ENCODE measurements at places on chromosomes 11 and 22.

- DNase-seq: no peak
Measured at GRCh38 chr11:82003671-82004515, 729.8 kb downstream of the FAM181B start.

DNA sequence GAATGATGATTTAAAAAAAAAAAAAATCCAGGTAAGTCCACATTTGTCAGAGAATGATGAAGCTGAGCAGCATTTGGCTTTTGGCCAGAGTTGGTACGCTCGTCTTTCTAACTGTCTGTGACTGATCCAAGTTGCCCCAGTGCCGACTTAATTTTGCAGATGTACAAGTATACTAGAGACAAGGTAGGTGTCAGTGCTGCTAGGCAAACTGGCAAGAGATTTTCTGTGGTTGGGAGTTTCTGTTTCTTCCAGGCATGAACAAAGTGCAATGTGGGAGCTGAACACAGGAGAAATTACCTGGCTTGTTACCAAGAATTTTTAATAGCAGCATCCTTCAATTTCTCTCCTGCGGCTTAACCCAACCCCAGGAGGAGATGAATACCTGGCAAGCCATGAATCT lies 307.7 kb downstream of the BUD13 start:
- no peak for DNase-seq

DNA sequence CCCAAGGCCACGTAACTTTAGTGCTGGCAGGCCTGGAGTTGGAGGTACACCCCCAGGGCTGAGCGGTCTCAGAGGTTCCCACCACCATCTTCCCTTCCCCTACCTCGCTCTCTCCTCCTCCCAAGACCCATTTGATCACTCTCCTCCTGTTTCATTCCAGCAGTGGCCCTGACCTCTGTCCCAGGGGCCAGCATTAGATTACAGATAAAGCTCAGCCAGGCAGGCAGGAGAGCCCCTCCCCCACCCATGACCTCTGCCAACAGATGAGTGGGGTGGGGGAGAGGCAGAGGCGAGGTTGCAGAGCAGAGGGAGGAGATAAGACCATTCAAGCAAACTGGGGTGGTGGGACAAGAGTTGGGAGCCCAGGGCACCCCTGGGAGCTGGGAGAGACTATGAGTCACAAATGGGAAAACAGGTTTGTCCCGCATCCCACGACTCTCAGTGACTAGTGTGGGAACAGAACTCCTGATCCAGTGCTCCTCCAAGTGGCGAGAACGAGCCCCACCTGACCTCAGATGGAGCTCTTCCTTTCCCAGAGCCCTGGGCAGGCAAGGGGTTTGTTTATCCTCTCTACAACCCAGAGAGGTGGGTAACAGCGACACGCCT lies 367.9 kb downstream of the MN1 start:
- DNase-seq: no peak

DNA sequence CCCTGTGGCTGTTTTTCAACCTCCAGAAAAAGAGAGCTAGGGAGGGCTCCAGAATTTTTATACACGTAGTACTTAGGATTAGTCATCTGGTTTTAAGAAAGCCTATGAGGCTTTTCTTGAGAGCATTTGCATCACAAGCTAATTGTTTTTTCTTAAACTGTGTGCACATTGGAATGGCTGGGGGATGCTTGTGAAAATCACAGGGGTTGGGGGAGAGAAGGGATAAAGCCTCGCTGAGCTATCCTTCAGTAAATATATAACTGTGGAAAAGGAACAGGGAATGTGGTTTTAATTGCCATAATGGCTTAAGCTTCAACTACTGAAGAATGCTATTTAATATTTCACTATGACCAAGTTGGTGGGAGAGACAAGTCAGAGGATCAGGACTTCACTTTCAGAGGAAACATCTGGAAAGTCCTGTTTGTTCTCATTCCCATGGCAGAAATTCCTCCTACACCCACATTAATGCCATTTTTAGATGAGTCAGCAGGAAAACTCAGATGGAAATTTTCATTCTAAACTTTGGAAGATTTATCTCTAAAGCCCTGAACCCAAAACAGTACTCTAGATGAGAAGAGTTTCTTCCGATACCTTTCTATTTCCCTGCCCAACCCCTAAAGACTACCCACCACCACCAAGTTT lies 591.3 kb downstream of the LRRC4C start:
- no peak for DNase-seq

GRCh38 chr11:69511358-69512055 lies 30.0 kb downstream of the LINC01488 start:
- no peak for DNase-seq

DNA sequence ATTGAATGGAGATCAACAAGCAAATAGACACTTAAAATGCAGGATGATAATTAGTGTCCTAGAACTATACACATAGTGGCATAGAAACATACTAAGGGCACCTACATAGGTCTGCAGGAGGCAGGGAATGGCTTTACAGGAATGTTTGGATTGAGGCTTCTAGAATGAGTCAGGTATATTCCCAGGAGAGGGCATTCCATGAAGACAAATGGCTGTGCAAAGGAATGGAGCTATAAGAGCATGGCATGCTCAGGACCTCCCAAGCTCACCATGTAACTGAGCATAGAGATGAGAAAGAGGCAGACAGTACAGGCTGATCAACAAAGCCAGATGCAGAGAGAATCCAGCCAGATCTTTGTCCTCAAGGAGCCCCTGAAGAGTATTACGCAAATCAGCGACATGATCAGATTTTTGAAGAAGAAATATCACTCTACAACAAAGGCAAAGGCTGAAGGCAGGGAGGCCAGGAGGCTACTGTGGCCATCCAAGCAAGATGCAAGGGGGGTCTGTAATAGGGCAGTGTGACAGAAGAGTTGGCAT lies 211.1 kb upstream of the MTNR1B start:
- DNase-seq: no peak

DNA sequence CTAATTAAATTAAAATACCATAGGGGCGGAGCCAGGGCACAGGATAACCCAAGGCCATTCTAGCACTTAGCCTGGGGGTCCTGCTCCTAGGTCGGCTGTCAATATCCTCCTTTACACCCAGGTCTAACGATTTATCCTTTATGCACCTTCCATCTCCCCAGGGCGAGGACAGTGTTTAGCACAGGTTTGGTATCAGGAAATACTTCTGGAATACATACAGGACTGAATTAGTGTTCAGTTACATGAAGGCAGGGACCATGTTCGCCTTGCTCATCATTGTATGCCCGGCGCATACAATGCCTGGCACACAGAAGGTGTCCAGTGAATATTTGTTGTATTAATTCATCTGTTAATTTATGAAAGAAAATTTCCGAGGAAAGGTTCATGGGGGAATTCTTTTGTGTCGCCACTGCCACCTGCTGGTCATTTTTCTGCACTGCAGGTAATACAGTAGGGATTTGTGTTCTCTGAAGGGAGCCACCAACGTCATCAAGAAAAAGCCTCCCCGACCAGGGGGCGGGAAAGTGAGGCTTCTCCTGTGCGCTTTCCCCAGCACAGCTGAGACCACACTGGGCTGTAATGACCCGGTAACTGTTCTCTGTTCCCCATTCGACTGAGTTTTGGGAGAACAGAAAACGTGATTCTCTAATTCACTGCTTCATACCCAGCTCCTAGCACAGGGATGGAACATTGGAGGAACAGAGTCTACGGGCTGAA lies 68.7 kb upstream of the ASPHD2 start:
- DNase-seq: peak; percentile 75

- no peak for DNase-seq
Measured at GRCh38 chr11:83319346-83319745, 33.2 kb upstream of the CCDC90B start.

GRCh38 chr22:29251265-29251664 lies 16.5 kb downstream of the RHBDD3 start:
- no peak for DNase-seq

DNA sequence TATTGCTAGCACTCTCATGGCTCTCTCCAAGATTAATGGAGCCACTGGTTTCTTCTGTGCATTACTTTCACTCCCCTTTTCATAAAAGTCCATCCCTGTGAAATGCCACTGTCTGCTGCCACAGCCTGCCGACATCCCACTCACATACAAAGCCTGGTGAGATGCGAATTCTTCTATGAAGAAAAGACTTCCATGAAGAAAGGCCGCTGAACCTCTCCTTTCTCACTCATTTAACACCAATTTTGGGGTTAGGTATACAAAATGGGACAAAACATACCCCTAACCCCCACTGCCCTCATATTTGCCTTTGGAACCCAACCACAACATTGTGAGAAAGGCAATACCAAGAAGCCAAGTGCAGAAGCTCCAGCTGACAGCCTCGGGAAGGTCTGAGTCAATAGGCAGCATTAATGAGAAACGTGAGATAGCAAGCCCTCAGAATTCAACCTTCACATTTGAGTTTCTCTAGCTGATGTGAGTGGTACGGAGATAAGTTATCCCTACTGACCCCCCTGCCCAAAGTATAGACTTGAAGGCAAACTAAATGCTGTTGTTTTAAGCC lies 156.4 kb downstream of the ATG16L2 start:
- no peak for DNase-seq

GRCh38 chr22:49305214-49305965 lies 522.3 kb downstream of the BRD1 start:
- DNase-seq: peak; percentile 61

DNA sequence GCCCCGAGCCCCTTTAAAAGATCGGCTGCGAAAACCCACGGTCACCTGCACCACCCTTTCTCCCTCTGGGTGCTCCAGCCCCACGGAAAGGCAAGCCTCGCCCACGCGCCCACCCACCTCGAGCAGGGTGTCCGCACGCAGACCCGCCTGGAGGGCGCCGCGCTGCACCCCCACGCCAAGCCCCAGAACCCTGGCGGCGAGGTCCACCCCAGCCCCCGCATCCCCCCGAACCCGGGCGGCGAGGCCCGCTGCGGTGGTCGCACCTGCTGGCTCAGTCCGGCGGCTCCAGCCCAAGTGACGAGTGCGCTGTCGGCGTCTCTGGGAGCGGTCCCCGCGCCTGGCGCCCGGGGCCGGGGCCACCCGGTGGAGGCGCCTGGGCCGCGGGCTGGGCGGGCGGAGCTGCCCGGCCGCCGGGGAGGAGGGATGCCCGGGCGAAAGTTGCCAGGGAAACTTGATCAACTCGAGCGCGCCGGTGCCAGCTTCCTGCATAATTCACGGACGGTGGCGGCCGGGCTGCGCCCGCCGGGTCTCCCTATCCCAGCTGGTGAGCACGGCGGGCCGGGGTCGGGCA lies 1.1 kb downstream of the SHANK2 start:
- DNase-seq: no peak

GRCh38 chr11:35077709-35078469 lies 61.1 kb upstream of the CD44 start:
- peak; percentile 82 for DNase-seq

DNA sequence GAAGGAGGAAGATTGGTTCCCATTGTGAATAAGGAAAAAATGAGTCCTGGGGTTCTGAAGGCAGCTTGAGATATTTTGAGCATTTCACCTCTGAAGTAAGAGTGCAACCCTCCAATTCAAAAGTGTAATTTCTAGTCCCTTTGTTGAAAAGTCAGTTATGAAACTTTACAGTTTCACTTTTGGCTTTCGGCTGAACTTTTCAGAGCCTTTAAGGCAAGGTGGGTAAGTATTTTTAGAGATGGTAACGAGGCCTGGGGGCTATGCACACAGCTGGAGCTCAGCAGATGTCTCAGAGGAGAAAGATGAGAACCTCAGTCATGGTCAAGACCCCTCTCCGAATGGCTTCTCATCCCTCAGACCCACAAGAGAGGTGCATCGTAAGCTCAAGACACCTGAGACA lies 267.6 kb downstream of the KIRREL3 start:
- DNase-seq: no peak

DNA sequence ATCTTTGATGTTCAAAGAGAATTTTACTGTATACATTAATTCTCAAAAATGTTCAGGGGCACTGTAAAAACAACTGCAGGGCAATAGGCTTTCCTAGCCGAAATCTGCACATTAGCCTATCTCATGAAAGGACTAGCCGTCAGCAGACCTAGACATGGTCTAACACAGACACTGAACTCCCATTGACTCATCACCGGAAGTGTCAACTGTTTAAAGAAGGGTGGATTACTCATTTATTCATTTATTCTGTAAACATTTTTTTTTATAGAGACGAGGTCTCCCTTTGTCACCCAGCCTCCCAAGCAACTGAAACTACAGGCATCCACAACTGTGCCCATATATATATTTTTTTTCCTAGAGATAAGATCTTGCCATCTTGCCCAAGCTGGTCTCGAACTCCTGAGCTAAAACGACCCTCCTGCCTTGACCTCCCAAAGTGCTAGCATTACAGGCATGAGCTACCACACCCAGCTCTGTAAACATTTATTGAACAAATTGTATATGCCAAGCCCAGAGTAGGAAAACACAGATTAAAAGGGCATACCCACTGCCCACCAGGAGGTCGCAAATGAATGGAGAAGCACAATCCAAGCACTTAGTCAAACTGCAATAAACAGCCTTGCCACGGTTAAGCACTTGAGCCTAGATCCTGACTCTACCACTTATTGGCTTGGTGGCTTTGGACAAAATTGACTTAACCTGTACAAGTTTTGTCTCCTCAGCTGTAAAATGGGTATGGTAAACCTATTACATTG lies 26.6 kb downstream of the RAB30 start:
- no peak for DNase-seq

GRCh38 chr22:42171946-42172719 lies 41.5 kb upstream of the CYP2D6 start:
- peak; percentile 17 for DNase-seq

- DNase-seq: no peak
Measured at GRCh38 chr11:117374316-117375055, 46.8 kb downstream of the CEP164 start.

DNA sequence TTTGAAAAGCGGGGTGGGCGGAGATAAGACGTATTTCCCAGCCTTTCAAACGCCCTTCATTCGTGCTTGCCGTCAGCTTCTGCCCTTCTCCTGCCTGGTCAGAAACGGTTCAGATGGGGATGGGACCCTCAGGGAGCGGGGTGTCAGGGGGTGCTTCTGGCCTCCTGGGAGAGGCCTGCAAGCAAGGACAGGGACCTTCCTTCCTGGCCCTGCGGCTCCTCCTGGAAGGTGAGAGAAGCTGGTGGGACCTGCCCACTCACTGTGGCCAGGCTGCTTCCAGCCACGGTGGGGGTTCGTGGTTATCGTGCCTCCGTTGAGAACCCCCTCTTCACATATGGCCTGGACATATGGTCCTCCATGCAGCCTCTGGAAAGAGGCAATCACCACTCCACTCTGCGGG lies 104.6 kb downstream of the MPPED1 start:
- no peak for DNase-seq

DNA sequence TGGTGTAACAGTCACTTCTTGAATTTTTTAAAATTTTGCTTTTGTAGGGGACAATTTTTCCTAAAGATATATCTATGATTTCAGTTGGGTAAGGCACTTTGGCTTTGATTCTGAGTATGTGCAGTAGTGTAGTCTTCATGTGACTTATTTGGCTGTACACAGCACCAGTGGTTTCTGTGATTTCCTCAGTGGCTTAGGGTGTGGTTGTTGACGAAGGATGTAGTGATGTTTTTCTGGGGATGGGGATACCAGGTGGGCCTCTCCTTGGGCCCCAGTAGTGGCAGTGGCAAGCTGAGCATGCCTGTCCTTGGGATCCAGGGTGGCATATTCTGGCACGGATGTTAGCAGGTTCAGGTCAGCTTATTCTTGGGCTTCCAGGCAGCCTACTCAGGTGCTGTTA lies 364.9 kb upstream of the CADM1 start:
- DNase-seq: no peak

- no peak for DNase-seq
Measured at GRCh38 chr11:96341211-96342013, 1.6 kb downstream of the MAML2 start.

- DNase-seq: peak; percentile 29
Measured at GRCh38 chr11:34464591-34465051, 25.9 kb downstream of the CAT start.

Measured in suppressor macrophage treated with lipopolysaccharide for 4 hours (primary cell).